ENCODE measurements at places on chromosomes 5 and 9.

- no peak for DNase-seq
These were observed 48.2 kb downstream of the TNFAIP8 start for GRCh38 chr5:119404033-119404432.

GRCh38 chr9:107051392-107051791 is 188.4 kb downstream of the ZNF462 start:
- no peak for DNase-seq

DNA sequence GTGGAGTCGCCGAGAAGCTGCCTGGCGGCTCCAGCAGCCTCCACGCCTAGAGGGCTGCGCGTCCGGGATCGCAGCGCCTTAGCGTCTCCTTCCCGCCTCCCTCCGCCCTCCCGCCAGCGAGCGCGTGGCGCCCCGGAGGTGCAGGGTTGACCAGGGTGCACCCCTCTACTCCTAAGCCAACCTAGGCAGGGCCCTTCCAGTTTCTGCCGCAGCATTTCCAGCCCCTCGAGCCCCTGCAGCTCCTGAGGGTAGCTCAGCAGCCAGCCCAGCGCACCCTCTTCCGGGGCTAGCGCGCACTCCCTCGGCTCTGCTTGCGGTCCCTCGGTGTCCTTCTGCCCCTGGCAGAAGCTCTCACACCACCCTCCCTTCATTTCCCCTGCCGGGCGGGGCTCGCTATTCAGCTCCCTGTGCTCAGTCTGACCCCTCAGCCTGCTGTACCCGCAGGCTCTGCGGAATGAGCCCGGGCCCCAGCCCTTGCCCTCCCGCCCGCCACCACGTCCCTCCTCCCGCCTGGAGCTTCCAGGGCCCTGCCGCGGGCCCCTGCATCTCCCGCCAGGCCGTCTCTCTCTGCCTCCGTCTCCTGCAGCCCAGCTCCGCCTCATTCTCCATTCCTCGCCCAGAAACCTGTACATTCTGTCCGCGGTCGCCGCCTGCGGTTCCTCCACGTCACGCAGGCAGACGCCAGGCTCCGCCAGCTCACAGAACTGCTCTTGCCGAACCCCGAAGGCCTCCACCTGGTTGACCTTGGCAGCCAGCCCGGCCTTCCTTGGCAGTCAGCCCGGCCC is 61.8 kb downstream of the SPATA31C2 start:
- DNase-seq = peak; percentile 16

DNA sequence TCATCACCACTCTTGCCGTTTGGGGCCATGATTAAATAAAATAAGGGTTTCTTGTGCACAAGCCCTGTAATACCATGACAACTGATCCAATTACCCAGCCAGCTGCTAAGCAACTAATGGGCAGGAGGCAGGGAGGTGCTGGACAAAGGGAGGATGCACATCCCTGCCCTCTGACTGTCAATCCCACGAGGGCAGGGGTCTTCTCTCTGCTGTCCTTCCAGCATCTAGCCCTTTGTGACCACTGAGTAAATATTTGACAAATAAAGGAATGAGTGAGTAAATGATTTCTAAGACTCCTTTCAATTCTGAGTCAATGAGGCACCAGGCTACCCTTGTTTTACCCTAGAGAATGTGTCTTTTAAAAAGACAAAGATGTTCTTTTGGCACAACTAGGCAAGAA is 247.1 kb downstream of the SYK start:
- DNase-seq = no peak

DNA sequence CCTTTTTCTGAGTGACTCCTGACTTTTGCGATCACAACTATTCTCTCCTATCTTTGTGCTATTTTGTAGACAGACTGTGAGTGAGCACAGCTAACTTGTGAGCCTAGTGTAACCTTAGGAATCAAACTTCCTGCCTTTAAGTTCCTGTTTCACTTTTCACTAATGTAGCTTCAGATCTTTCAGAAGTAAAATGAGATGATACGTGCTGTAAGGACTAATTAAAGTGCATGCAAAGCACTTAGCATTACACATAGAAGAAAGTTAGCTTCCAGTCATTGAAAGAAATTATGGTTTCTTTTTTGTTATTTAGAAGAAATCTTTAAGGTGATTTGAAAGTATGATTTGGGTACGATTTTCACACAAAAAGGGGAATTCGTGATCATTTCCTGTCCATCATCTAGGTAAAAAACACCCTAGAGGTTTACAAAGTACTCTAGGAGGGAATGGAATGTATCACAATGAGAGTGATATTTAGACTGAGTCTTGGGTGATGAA is 122.7 kb downstream of the ST8SIA4 start:
- peak; percentile 37 for DNase-seq

DNA sequence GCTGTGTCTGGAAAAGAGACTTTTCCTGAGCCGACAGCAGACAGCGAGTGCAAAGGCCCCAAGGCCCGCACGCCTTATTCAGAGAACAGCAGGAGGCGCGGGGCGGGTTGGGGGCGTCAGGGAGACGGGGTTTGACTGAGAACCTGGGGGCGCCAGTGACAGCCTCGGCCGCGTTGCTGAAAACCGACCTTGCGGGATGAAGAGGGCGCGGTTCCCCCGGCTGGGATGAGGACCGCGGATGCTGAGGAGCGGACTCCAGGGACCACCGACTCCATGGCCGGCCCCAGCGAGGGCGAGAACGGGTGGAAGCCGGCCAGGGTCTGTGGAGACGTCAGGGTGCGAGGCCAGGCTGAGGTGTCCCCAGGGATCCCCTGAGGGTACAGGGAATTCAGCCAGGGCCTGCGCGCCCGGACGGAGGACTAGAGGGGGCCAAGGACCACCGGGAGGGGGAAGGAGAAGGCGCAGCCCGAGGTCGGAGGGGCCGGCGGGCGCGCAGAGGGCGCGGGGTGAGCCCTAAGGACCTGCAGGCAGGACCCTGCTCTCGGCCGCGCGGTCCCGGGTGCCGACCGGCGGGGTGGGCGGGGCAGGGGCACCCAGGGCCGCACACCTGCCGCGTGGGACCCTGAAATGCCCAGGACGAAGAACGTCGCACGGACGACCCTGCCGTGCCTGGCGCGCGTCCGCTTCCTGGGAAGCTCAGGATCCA is 837 bp upstream of the AHRR start:
- no peak for DNase-seq

GRCh38 chr9:129164246-129164930 is 13.7 kb downstream of the IER5L start:
- DNase-seq = no peak

- no peak for DNase-seq
These were observed 5.7 kb downstream of the CREB3 start for GRCh38 chr9:35738186-35738585.

DNA sequence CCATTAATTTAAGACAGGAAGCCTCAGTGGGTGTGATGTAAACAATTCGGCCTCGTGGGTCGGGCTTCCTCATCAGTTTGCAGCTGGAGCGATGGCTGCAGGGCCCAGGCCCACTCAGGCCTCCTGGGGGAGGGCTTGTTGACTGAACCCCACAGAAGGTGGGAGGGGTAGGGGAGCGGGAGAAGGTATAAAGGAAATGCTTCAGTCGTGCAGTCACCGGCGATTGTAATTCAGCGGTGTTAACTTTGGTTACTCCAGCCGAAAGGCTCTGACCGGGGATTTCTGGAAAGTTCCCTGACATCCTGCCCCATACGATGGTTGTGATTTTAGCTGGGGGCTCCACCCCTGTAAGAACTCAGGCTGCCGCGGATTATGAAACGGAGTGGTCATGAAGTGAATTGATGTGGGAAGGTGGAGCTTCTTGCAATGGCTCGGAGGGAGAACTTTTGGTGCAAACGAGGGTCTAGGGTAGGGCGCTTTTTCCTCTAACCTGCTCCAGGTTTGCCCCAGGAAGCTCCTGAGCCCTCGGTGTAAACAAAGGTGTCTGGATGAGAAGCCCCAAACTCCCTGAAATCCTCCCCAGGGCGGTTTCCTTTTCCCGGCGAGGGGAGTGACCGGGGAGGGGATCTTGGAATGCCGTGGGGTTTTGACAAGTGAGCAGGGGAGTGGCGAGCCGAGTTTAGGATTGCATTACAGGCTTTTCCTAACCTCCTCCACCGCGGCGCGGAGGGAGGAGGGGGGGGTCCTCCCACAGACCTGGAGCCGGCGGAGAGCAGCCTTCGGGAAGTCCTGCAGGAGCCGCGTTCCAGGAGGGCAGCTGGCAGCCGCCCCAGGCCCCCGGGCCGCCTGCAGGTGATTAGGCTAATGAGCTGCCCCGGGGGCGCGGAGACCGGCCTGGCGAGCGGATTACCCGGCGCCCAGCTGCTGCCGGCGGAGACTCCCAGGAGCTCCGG is 215.5 kb downstream of the PDZD2 start:
- DNase-seq = no peak

DNA sequence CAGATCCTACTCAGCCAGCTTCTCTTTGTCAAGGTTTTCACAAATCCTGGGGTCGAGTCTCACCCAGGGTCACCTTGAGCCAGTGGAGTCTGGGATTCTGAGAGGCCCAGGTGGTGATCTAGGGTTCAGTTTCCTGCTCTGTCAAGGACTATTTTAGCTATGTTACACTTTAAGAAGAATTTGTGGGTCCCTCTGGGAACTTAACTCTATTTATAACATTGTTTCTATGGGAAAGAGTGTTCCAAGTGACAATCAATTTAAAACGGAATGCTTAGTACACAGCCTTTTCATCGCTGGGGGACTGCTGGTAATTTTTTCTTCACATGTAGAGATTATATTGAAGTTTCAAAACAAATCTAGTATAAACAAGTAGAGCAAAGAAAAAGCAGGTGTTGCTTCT is 26.9 kb upstream of the TMEM252 start:
- DNase-seq = no peak

DNA sequence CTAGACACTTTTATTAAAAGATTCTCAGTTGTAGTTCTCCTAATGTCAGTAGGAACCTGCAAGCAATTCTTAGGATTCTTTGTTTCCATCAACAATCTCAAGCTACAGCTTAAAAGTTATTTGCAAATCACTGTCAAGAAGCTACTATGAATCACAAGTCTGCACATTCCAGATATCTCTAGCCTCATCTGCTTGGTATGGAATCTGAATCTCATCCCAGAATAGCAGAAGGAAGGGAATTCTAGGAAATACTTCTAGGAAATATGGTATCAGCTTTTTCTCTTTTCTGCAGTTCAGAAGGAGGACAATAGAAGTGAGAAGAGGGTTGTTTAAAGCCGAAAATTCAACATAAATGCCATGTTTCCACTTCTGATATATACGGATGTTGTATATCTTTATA is 792.2 kb upstream of the CDH9 start:
- no peak for DNase-seq

- no peak for DNase-seq
These were observed 602.2 kb downstream of the BNC2 start for GRCh38 chr9:16268067-16268881.

DNA sequence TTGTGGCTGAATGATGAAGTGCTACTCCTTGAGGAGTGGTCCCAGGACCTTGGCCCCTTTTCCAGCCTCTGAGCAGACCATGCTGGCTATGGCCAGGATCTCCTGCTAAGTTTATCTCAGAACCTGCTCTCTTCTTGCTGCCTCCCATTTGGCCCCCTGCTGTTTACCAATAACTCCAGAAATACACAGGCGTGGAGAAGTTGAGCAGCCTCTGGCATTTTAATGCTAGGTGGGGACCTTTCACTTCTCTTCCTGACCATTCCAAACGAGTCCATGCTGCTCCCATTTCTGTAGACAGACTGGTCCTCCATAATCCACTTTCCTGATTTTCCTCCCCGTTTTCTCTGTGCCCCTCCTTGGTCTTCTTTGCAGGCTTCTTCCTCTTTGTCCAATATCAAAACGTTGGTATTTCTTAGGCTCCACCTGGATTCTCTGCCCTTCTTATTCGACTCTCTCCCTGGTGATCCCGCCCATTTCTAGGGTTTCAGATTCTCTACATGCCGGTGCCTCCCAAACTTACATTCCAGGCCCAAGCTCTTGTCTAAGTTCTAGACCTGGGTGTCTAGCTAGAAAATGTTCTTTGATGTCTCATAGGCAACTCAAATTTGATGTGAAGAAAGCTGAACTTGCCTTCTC is 33.4 kb upstream of the TNFAIP8 start:
- DNase-seq = no peak

DNA sequence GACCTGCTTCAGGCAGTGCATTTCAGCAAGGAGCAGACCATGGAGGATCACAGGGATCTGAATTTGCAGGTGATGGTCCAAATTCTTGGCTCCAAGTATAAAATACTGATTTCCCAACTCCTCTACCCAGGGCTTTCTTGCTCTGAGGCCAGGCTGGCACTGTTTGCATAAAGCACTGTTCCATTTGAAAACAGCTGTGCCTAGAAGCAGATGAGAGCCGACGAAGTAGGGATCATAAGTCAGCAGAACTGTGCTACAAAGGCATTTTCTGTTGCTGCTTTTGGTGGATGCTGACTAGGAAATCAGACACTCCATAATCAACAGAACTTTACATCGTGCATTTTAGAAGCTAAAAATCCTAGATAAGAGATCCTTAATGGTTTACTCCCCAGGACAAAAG is 126.4 kb downstream of the MAT2B start:
- DNase-seq = no peak

DNA sequence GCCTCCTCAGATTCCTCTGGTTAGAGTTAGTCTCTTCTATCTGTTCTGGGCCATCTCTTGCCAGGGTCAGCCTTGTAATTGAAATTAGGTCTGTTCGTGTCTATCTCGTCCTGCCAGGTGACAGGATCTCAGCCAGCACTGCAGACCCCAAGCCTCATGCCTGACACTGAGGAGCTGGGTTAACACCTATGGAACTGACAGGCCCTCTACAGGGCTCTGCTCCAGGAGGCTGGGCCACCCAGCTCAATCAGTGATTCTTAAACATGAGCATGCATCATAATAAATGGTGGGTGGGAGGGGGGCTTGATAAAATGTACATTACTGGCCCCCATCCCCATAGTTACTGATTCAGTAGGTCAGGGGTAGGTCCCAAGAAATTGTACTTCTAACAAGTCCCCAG is 103.4 kb downstream of the PSD2 start:
- no peak for DNase-seq

DNA sequence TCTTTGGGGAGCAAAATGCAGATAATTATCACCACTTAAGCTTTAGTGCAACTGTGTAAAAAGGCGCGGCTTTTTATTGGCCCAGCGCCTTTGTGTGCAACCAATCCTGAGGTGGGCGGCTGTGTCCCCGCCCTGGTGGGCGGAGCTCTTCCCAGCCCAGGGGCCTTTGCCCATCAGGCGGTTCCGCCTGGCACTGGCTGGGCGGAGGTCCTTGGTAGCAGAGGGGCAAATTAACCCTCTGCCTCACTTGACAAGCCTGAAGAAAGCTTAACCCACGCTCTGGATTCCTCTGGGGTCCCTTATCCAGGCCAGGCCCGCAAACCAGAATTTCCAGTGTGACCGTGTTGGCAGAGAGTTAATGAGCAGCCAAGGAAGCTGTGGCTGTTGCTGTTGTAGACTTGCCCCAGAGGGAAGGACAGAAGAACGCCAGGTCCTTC is 12.8 kb upstream of the NIPAL4 start:
- DNase-seq = no peak

- DNase-seq = no peak
These were observed 102.0 kb downstream of the ARHGAP26 start for GRCh38 chr5:142872217-142872616.

GRCh38 chr9:86697213-86697612 is 250.1 kb downstream of the GAS1 start:
- DNase-seq = no peak

GRCh38 chr9:108750661-108751215 is 105.0 kb downstream of the ACTL7B start:
- DNase-seq = no peak

Data from activated CD4-positive, alpha-beta T cell treated with anti-CD3 and anti-CD28 coated beads, Interleukin-2, Interleukin-4, amounts not matched to agents 100 ng/mL and 50 ng/mL, durations not matched to agents 16 hours and 8 hours (primary cell).